ENCODE measurements at places on chromosomes 16 and 17. TPM values are rescaled to one million over a fixed set of nuclear protein-coding genes. Genes with fewer than 3 reads are reported as not detected.

SCO1 gene
- 33.6 TPM for polyA plus RNA-seq

ZFPM1 gene
- polyA plus RNA-seq, result 1.8 TPM

ABCC11 gene
- polyA plus RNA-seq, result 0.49 TPM

DGKE gene
- 1.6 TPM for polyA plus RNA-seq

RPL13 gene
- 8,120 TPM for polyA plus RNA-seq

MRM3 gene
- 26.4 TPM for polyA plus RNA-seq

MYLK3 gene
- 0.22 TPM for polyA plus RNA-seq

ABCA6 gene
- 30.0 TPM for polyA plus RNA-seq

SPNS3 gene
- polyA plus RNA-seq, result 0.16 TPM

SMPD3 gene
- polyA plus RNA-seq, result 1.9 TPM

MSLN gene
- polyA plus RNA-seq, result 0.49 TPM

CNGB1 gene
- under 0.01 TPM for polyA plus RNA-seq

SLC9A5 gene
- 1.6 TPM for polyA plus RNA-seq

HS3ST3A1 gene
- polyA plus RNA-seq, result 1.8 TPM

PYY gene
- polyA plus RNA-seq, result not detected

KCNH6 gene
- polyA plus RNA-seq, result not detected

MT4 gene
- not detected for polyA plus RNA-seq

PERCC1 gene
- polyA plus RNA-seq, result not detected

ST6GALNAC2 gene
- 6.4 TPM for polyA plus RNA-seq

PPP1R27 gene
- not detected for polyA plus RNA-seq

KRTAP4-2 gene
- not detected for polyA plus RNA-seq

PRAC2 gene
- not detected for polyA plus RNA-seq

ZPBP2 gene
- not detected for polyA plus RNA-seq

ABCC6 gene
- 17.0 TPM for polyA plus RNA-seq

PDPR gene
- polyA plus RNA-seq, result 5.4 TPM

PRSS36 gene
- 2.4 TPM for polyA plus RNA-seq

MILR1 gene
- 9.4 TPM for polyA plus RNA-seq

OTOA gene
- 0.03 TPM for polyA plus RNA-seq

CD300LF gene
- polyA plus RNA-seq, result 2.3 TPM

ALOX15B gene
- 1.0 TPM for polyA plus RNA-seq

SBK1 gene
- polyA plus RNA-seq, result not detected

KRTAP3-1 gene
- polyA plus RNA-seq, result not detected

BCL6B gene
- polyA plus RNA-seq, result 3.1 TPM

ADORA2B gene
- polyA plus RNA-seq, result 0.92 TPM

TMEM100 gene
- 30.8 TPM for polyA plus RNA-seq
